Activated CD4-positive, CD25-positive, alpha-beta regulatory T cell treated with anti-CD3 and anti-CD28 coated beads, Interleukin-2, amount 50 U/mL, for 16 hours (primary cell): ENCODE measurements at places on chromosomes 16 and 17.

DNA sequence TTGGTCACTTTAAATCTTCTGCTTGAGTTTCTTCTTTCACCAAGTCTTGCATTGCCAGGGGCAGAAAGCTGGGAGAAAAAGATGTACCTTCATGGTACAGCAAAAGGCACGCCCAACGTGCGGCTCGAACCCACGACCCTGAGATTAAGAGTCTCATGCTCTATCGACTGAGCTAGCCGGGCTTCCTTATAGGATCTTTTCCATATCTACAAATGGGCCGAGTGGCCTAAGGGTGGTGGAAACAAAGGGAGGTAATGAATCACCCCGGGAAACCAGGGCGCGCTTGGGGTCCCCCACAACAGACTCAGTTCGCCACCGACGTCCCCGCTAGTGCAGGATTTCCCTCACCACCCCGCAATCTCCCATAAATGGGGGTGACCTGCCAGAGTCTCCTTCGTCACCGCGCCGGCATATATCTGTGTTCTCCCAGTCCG, 7.5 kb upstream of the OR1F1 start:
- no peak for DNase-seq

GRCh38 chr16:49961089-49961488, 63.9 kb upstream of the CNEP1R1 start:
- DNase-seq: no peak

GRCh38 chr16:84552135-84552534, 47.7 kb upstream of the MEAK7 start:
- no peak for DNase-seq

GRCh38 chr17:18140648-18141047, 32.1 kb downstream of the MYO15A start:
- DNase-seq: no peak

DNA sequence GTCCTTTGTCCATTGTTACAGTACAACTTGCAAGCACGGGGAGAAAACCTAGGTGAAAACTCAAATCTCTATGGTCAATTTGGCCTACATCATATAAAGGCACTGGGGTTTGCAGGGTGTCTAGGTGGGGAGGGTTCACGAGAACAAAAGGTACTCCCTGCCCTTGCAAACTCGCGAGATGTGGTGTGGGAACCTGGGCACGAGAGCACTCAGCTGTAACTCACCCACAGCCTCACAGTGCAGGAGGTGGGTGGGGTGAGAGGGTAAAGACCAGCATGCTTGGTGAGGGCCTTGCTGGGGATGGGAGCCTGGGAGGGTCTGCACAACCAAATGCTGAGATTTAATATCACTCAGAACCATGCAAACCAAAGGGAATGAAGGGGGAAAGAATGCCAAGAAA, 18.4 kb upstream of the ZNF594 start:
- DNase-seq: no peak

GRCh38 chr17:50154604-50155003, 4.1 kb upstream of the PPP1R9B start:
- DNase-seq: no peak

GRCh38 chr17:43528988-43529814, 16.9 kb downstream of the ETV4 start:
- no peak for DNase-seq

GRCh38 chr16:74455213-74455612, 33.9 kb upstream of the CLEC18B start:
- DNase-seq: no peak

DNA sequence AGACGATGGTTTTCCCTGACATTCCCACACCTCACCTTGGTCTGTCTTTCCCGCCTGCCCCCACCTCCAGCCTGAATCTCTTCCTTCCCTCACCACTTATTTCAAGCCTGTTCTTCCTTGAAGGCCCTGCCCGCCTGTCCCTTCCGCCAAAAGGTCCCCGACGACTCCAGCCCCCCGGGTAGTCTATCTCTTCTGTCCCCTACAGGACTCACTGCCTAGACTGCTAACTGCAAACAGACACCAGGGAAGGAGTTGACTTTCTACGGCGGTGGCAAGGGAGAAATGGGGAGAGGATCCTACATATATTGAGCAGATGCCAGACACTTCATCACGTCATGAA, 53.7 kb downstream of the NT5M start:
- no peak for DNase-seq
